AG09309 (cell line): ENCODE measurements at places on chromosomes 12 and 14.

DNA sequence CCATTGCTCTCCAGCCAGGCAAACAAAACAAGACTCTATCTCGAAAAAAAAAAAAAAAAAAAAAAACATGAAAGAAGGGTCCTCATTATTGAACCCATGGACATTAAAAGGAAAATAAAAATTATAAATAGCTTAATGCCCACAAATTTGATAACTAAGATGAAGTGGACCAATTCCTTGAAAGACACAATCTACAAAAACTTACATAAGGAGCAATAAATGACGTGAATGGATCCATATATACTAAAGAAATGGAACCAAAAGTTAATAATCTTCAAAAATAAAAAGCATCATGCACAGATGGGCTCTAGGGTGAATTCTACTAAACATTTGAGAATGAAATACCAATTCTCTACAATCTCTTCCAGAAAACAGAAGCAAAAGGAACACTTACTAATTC lies 47.7 kb upstream of the AP4S1 start:
- DNase-seq, result no peak

DNA sequence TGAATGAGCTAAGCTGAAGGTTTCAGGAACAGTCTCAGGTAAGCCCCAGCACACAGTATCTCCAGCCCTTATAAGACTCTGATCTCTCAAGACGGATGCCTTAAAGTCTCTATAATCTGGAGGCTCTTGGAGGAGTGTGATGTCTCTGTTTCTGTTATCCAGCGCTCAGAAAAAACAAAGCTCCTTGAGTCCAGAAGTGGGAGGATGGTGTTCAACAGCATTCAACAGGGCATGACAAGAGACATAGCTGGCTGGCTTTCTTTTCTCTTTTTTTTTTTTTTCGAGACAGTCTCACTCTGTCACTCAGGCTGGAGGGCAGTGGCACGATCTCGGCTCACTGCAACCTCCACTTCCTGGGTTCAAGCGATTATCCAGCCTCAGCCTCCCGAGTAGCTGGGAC lies 31.6 kb upstream of the TESC start:
- no peak for DNase-seq

GRCh38 chr12:10027311-10027710 lies 3.2 kb upstream of the CLEC9A start:
- no peak for DNase-seq

- no peak for DNase-seq
Measured at GRCh38 chr12:70590549-70591226, 46.5 kb downstream of the PTPRB start.

DNA sequence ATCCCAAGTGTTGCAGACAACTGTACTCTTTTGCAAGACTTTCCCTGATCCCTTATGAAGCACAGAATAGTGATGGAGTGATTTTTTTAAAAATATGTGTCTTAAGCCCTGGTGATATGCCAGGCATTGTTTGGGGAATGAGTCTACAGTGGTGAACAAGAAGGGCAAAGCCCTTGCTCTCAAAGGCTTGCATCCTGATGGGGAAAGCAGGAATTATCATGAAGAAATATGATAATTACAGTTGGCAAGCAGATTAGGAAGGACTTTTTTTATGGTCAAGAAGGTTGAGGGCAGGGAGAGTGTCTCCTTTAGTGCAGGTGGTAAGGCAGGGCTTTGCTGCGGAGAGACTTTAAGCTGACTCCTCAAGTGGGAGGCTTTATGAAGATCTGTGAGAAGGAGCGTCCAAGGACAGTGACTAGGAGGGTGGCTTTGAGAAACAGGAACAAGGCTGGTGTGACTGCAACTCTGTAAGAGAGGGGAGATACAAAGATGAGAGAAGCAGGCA lies 100.2 kb downstream of the SYNE2 start:
- DNase-seq, result peak; percentile 10

GRCh38 chr14:94046696-94047250 lies 20.6 kb downstream of the OTUB2 start:
- DNase-seq, result no peak

- no peak for DNase-seq
Measured at GRCh38 chr12:116325336-116325664, 47.8 kb upstream of the MED13L start.

DNA sequence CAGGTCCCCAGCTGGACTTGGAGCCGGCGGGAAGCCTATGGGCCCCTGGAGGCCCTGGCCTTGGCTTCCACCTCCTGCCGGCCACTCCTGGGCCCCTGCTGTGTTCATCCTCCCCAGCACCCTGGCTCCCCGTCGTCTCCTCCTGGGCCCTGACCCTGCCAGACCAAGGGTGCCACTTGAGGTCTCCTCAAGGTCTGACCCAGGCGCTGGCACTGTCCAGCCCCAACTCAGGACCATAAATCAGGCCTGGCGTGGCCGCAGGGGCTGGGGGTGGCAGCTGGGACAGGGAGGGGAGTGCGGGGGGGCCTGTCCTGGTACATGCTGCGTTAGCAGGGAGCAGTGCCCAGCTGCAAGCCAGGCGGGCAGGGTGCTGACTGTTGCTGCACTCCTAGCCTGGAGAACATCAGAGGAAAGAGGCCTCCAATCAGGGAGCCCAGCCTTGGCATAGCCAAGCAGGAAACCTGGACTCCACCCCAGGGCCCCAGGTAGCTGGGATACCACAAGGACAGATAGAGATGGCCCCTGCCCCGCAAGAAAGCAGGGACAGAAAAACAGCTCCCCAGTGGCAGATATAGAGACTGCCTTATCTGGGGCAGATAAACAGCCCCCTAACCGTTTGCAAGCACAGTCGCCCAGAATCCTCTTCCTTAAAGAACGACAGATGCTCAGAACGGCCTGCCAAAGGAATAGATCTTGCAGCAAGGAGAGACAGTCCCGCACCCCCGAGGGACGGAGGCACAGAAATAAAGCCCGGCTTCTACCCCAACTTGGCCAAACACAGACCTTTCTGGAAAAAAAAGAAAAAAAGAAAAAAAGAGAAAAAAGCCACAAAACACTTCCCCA lies 6.5 kb upstream of the ATG101 start:
- DNase-seq, result no peak

GRCh38 chr12:50598321-50598862 lies 93.6 kb downstream of the DIP2B start:
- DNase-seq, result no peak

- DNase-seq, result no peak
Measured at GRCh38 chr14:80005561-80005960, 205.7 kb downstream of the DIO2 start.

- DNase-seq, result no peak
Measured at GRCh38 chr12:53743266-53744129, 8.3 kb downstream of the CISTR start.

DNA sequence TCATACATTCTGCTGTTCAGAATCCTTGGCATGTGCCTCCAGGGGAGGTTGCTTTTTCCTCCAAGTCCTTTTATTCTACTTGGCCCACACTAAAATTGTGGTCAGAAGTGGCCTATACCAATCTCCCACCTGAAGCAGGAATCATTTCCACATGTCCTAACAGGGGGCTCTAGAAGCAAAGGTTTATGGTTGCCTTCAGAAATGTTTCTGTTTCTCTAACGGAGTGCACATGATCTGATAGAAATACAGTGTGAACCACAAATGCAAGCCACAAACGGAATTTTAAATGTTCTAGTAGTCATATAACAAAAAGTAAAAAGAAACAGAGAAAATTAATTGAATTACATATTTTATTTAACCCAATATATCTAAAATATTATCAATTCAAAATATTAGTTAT lies 4.0 kb downstream of the PTGER2 start:
- DNase-seq, result no peak

GRCh38 chr12:124295431-124296058 lies 652 bp downstream of the RFLNA start:
- DNase-seq, result no peak

- no peak for DNase-seq
Measured at GRCh38 chr14:53603994-53604393, 352.6 kb downstream of the BMP4 start.
